Activated CD4-positive, alpha-beta memory T cell treated with anti-CD3 and anti-CD28 coated beads for 36 hours (primary cell): ENCODE measurements at places on chromosomes 1 and 21. TPM values are rescaled to one million over a fixed set of nuclear protein-coding genes. Genes with fewer than 3 reads are reported as not detected.

The LRRC8B gene
- 41.1 TPM for total RNA-seq

The PIK3CD gene
- 138 TPM for total RNA-seq

The RSPO1 gene
- total RNA-seq, result not detected

The LCE2A gene
- total RNA-seq, result not detected

The S100A7A gene
- total RNA-seq, result not detected

The OLIG2 gene
- not detected for total RNA-seq

The GSTM5 gene
- total RNA-seq, result not detected

The KRTAP19-7 gene
- not detected for total RNA-seq

The RHEX gene
- total RNA-seq, result not detected

The LGR6 gene
- 0.10 TPM for total RNA-seq

The PLPP3 gene
- not detected for total RNA-seq

The KHDRBS1 gene
- total RNA-seq, result 200 TPM

The ECM1 gene
- total RNA-seq, result 1.1 TPM

The CLDN19 gene
- not detected for total RNA-seq

The FNDC5 gene
- not detected for total RNA-seq

The HIPK1 gene
- total RNA-seq, result 55.7 TPM

The APP gene
- total RNA-seq, result 46.3 TPM

The ARHGAP30 gene
- 171 TPM for total RNA-seq

The ZNF670 gene
- 4.5 TPM for total RNA-seq

The BACH1 gene
- total RNA-seq, result 22.9 TPM

The F3 gene
- 0.33 TPM for total RNA-seq

The PPM1J gene
- 1.2 TPM for total RNA-seq

The GOLPH3L gene
- total RNA-seq, result 29.1 TPM

The TLCD4 gene
- total RNA-seq, result 0.21 TPM

The GJA8 gene
- total RNA-seq, result not detected

The NCAM2 gene
- not detected for total RNA-seq

The GADD45A gene
- total RNA-seq, result 39.1 TPM

The ANKRD65 gene
- not detected for total RNA-seq

The NBPF20 gene
- total RNA-seq, result 1.3 TPM

The SPAG17 gene
- total RNA-seq, result not detected

The HES3 gene
- not detected for total RNA-seq

The REN gene
- total RNA-seq, result not detected
